Fibroblast of skin of left quadriceps (primary cell): ENCODE measurements at places on chromosomes 6 and 20.

DNA sequence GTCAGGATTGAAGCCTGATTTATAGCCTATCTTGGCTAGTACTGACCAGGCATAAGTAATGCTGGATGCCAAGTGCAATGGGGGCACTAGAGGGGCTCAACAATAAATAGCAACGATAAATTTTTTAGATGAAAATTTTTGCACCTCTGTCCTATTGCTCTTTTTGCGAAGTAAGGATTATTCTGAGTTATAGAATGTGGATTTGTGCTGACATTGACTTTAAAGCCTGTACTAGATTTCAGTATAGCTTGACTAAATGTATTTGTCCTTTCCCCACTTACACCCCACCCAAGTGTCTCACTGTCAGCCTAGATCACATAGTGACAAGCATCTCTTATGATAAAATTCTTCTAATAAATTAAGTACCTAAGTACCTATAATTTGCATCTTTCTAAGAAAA is 757.0 kb downstream of the GRIK2 start:
- no peak for DNase-seq

GRCh38 chr6:130517444-130517931 is 151.7 kb downstream of the TMEM200A start:
- DNase-seq: no peak

DNA sequence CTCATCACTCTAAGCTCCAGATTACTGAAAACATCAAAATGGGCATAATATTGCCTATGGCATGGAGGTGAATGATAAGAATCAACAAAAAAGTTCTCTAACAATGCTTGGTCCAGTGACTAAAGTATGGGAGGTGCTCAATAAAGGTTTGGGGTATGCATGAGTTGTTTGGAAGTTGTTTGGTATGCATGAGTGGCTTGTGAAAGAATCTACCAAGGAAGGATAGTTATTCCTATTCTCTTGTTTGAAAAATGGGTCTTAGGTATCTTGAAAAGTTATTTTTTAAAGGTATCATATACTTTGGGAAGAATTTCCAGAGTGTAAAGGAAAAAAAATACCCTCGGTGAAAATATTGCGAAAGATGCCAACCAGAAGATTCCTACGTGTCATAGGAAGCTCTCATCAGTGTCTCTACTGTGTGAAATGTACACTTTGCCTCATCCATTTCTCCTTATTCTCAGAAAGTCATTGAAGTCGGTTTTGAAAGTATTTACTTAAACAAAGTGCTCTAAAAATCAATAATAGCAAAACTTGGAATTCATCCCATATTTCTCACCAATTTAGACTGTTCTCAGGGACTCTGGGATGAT is 449.8 kb downstream of the ADGRB3 start:
- DNase-seq: no peak

GRCh38 chr20:20253744-20254330 is 114.1 kb upstream of the INSM1 start:
- DNase-seq: no peak

DNA sequence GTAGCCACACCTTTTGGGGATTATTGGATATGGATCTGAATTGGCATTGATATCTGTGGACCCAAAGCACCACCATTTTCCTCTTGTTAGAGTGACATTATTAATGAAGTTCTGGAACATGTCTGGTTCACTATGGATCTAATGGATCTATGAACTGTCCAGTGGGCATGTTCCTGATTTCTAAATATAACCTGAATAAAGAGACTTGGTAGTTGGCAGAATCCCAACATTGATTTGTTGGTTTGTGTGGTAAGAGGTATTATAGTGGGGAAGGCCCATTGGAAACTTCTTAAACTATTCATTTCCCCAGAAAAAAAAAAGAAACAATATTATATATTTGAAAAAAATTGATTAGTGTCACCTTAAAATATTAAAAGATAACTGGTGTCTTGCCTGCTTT is 312.6 kb downstream of the HTR1B start:
- no peak for DNase-seq

DNA sequence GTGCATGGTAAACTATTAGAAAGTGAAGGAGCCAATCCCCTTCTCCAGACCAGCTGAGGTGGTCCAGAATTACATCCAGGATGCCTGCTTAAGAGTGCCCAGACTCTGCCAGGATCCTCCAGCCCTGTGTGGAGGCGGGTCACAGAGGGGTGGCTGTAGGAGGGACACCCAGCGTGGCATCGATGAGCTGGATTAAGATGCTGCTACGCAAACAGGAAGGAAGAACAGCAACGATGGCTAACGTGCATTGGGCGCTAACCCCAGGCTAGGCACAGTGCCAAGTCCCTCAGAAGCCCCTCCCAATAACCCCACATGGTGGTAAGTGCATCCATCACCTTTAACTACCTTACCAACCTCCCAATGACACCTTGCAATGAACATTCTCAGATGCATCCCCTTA is 63.9 kb upstream of the MRPS10 start:
- no peak for DNase-seq

GRCh38 chr6:105495515-105495914 is 92.6 kb upstream of the PREP start:
- no peak for DNase-seq

GRCh38 chr6:140105857-140106256 is 731.4 kb upstream of the CITED2 start:
- no peak for DNase-seq

DNA sequence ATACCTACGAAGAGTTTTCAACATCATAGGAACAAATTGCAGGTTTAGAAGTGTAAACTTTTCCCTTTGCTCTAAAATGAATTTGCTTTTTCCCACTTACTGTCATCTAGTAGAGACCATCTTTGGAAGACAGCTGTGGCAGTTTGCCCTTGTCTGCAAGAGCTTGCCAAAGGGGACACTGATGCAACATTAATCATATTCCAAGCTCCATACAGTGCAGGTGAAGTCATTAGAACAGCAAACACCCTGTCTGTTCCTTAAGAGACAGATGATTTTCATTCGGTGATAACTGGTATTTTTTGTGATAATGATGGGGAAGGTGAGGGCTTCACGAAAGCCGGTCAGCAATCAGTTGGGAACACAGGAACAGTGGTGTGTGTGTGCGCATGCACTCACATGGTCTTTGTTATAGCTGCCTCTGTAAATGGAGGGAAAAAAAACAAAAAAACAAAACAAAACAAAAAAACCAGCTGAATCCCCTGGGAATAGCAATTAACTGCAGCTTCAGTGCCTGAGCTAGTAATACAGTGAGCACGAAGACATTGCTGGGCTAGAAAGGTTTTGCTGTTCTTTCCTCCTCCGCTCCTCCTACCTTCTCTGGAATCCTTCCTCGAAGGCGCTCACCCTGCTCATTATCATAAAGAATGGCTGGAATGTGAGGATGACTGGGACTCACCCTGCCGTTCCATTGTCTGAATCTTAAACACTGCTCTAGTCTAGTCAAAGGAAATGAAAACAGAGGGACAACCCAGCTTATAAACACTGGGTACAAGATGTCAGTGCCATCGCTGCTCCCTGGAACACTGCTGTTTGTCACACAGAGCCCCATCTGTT is 35.2 kb upstream of the KIF13A start:
- DNase-seq: peak; percentile 57

GRCh38 chr6:16336056-16336818 is 97.8 kb downstream of the GMPR start:
- no peak for DNase-seq
